NCI-H2081 (cell line): ENCODE measurements at places on chromosomes 4 and X.

GRCh38 chr4:140095694-140096482 lies 58.1 kb downstream of the MAML3 start:
- DNase-seq: peak; percentile 10

DNA sequence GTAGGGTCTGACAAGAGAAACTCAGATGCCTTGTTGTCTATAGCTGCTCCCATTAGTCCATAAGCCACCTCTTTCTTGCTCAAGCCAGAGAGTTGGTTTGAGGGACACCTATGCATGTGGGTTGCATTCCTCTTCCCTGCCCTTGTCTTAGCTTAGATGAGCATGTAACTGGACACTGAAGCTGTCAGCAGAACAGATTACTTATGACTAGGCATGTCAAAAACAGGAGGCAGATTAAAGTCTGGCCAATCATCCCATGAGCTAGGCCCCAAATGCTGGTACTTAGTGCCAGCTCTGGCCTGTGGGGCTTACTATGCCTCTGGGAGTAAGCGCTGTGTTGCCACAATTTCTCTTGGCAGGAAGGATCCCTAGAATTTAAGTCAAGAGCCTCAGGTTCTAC lies 215.2 kb downstream of the AR start:
- DNase-seq: no peak

GRCh38 chr4:149987330-149988086 lies 90.7 kb upstream of the DCLK2 start:
- no peak for DNase-seq

DNA sequence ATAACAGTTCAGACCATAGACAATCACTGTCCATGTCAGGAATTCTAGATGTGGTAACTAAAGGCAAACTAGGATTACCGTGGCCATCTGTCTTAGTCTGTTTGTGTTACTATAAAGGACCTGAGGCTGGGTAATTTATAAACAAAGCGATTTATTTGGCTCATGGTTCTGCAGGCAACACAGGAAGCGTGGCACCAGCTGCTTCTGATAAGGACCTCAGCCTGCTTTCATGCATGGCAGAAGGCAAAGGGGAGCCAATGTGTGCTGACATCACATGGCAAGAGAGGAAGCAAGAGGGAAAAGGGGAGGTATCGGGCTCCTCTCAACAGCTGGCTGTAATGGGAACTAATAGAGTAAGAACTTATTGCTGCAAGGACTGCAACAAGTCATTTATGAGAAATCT lies 376.7 kb downstream of the GPM6A start:
- peak; percentile 53 for DNase-seq

DNA sequence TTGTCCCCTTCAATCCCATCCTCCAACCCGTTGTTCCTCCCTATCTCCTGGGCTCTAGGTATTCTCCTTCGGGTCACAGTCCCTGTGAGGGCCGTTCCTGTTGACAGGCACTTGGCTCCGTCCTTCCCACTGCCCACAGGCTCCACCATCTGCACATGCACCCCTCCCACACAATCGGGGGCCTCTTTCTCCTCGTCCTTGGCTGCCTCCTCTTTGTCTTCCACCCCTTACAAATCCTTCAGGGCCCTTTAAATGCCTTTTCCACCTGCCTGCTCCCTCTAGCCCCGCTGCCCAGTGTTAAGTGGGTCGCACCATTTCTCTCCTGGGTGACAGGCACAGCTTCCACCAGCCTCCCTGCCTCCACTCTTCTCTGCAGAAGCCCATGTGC lies 2.7 kb upstream of the AVPR2 start:
- DNase-seq: no peak

DNA sequence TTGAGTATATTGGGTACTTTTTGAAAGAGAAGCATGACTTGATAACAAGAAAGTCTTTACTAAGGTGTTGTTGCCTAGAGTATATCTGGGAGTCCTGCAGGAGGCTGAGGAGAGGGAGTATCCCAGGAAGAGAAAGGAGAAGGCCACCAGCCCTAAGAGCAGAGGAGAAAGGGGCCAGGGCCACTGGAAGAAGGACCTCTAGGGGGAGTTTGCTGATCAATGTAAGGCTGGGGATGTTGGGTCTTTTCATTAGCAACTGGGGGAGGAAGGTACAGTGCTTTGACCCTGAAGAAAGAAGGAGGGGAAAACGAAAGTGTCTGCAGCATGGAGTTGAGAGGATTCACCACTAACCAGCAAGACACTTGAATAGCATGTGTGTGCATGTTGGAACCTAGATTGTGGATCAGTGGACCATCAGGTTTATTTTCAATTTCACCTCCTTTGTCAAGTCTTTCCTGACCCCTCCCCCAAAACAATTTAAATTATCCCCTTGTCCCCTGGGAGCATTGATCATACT lies 4.5 kb downstream of the SMIM9 start:
- DNase-seq: no peak

DNA sequence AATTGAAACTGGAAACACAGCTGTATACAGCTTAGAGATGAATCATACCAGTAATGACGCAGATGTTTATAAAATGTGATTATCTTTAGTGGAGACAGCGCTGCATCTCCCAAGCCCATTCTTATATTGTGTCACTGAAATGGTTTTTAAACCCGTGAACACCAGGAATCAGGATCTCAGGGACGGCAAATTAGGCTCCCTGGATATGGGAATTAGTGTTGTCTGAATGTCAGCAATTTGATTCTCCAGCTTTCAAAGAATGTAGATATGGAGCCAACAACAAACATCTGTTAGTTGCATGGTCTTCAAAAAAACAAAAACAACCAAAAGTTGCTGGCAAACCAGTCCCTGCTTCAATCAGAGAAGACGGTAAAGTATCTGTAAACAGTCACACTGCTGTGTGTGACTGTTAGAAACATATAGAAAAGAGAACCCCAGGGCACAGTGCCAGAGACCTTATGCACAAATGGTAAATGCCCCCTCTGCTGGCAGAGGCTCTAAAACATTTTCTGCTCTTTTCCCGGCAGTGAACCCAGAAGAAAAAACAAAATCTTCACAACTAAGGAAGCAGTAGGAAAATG lies 351.9 kb upstream of the FTHL17 start:
- peak; percentile 72 for DNase-seq

DNA sequence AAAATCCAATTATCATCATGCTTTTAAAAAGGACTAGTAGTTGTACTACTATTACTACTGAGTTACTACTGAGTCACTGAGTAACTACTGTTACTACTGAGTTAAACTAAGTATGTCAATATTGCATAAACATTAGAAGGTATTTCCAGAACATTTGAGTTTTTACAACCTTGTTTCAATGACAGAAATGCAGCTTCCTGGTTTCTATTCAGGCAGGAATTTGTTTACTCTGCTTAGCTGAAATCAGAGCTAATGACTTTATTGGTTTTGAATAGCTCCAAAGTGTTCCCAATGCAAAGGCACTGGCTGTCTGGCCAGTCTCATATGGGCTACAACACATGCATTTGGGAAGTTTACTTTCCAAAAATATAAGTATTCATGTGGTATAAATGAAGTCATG lies 12.0 kb downstream of the RPS6KA6 start:
- no peak for DNase-seq

GRCh38 chr4:114879916-114880669 lies 233.3 kb downstream of the NDST4 start:
- DNase-seq: peak; percentile 34

GRCh38 chr4:161604516-161605300 lies 559.1 kb downstream of the FSTL5 start:
- DNase-seq: no peak

GRCh38 chr4:56739066-56739777 lies 58.1 kb upstream of the HOPX start:
- DNase-seq: no peak

- no peak for DNase-seq
Measured at GRCh38 chr4:70706516-70706915, 15.2 kb upstream of the RUFY3 start.

GRCh38 chr4:186627226-186627865 lies 72.0 kb upstream of the MTNR1A start:
- DNase-seq: no peak

DNA sequence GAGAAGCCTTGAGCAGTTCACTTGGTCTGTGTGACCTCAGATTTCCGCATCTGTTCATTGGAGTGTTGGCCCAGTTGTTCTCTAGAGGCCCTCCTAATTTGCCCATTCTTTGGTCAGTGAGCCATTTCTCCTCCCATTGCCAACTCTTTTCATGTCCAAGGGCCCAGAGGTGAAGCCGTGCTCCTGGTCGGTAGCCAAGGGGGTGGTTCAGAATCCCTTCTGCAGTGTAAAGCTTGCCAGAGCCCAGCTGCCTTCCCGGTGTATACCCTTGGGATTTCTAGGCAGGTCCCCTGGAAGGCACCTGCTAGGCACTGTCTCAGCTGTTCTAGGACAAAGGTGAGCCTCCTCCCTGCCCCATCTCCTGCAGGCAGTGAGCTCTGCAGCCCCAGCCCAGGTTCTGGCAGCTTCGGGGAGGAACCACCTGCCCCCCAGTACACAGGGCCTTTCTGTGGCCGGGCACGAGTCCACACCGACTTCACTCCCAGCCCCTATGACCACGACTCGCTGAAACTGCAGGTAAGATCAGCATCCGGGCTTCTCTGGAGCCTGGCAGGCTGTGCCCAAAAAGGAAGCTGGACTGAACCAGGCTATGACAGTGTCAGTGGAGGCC lies 12.3 kb downstream of the SASH3 start:
- DNase-seq: no peak
